ENCODE measurements at places on chromosomes 6 and 20.
A peak's percentile ranks its signal among the peaks of the same experiment; 100 is the strongest.

DNA sequence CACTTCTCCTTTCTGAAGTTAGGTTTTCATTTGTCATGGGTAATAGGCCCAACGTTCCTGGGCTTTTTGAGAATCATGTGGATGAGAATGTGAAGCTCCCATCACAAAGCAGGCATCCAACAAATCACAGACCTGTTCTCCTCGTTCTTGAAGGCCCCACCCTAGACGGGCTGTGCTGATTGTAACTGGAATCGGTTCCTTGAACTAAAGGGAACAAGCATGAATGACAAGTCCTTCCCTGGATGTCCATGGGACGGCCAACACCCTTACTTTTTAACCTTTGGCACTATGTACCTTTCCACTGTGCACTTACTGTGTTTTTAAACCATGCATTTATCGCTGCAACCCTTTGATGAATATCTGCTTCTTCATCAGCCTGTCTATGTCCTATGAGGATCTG, 438.2 kb downstream of the CD83 start:
- no peak for DNase-seq

DNA sequence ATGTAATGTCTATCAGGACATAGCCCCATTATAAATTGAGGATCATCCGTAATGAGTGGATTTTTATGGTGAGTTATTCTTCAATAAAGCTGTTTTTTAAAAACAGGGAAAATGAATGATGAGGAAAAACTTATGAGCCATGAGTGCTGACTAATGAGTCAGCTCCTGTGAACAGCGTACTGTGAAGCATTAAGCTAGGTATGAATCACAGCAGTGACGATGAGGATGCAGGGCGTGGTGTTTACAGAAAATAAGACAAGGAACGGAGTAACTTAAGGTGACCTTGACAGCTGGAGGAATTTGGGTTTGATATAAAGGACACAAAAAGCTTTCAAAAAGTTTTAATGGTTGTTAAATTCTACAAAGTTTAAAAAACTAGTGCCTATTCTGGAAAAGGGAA, 96.3 kb downstream of the FOXF2 start:
- DNase-seq: no peak

- no peak for DNase-seq
Measured at GRCh38 chr20:19991854-19992253, 25.3 kb upstream of the NAA20 start.

DNA sequence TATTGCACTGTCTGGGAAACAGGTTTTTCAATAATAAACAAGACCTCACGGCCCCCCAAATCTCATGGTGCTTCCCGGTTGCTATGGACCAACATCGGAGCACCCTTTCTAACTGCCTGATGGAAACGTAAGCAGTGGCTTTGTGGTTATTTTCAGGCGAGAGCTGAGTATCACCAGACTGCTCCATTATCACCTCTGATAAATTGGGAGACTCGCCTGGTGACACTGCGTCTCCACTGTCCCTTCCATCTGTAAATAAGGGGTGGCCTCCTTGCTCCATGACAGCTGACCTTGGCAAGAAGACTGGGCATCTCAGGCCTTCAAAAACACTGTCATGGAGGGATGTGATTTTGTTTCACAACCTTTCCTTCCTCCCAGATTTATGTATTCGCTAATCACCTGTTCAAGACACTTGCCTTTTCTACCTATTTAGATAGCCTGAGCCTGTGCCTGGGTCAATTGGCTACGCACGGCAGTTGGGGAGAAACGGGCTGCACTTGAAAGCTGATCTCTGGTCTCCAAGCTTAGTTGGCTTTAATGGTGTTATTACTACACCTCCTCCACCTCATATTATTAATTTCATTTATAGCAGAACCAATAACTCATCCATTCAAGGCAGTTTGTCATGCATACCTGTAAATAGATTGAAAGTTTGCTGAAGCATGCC, 17.7 kb upstream of the CDH4 start:
- no peak for DNase-seq

DNA sequence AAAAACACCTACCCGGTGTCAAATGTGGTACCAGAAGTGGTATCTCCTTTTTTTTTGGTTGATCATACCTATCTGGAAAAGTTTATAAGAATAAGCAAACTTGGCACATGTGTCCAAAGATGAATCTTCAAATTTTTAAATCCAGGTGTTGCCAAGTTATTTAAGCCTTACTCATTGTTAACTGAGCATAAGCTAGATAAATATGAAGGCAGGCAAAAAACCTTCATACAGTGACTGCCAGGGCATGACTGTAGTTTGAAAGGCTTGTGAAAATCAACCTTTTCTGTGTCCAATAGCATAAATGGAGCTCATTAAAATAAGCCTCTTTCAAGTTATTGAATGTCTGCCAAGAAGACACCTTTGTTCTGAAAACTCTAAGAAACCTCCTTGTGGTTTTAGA, 699.2 kb downstream of the DOK5 start:
- DNase-seq: no peak

DNA sequence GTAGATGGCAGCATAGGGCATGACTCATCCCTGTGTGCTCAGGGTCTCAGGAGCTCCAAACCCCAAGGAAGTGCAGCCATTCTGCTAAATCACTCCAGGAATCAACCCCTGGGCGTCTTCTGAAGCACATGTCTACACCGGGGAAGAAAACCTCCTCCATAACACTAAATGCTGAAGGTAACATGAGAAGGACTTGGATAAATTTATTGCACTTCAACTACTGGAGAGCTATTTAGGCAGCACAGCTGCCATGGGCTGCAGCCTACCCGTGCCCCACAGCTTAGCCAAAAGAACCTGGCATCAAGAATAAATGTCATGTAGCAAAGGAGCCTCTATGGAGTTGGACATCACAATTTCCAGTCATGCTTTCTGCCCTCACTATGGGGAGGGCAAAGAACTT, 152.4 kb upstream of the PROKR2 start:
- no peak for DNase-seq

- no peak for DNase-seq
Measured at GRCh38 chr20:43095034-43095433, 94.7 kb downstream of the PTPRT start.

GRCh38 chr6:867378-867777, 174.4 kb upstream of the EXOC2 start:
- DNase-seq: no peak

DNA sequence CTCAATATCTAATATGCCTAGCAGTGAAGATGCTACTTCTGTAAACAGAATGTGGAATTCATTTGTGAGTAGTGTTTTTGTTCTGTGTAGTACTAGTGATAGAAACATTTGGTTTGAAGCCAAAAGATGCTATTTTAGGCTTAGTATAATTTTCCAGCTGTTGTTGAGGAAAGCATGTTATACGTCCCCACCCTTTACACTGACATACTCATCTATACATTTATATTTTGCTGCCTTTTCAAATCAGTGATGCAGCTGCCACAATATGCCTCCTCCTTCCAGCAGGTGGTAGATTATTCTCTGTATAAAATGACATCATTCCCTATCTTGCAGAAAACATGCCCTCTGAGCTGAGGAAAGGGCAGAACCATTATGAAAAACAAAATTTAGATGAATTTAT, 1217.6 kb upstream of the GJE1 start:
- DNase-seq: no peak

- DNase-seq: no peak
Measured at GRCh38 chr6:42038163-42038562, 12.2 kb upstream of the TAF8 start.

GRCh38 chr20:45323731-45324130, 15.6 kb upstream of the MATN4 start:
- no peak for DNase-seq

- no peak for DNase-seq
Measured at GRCh38 chr20:51208162-51208561, 185.3 kb upstream of the KCNG1 start.

DNA sequence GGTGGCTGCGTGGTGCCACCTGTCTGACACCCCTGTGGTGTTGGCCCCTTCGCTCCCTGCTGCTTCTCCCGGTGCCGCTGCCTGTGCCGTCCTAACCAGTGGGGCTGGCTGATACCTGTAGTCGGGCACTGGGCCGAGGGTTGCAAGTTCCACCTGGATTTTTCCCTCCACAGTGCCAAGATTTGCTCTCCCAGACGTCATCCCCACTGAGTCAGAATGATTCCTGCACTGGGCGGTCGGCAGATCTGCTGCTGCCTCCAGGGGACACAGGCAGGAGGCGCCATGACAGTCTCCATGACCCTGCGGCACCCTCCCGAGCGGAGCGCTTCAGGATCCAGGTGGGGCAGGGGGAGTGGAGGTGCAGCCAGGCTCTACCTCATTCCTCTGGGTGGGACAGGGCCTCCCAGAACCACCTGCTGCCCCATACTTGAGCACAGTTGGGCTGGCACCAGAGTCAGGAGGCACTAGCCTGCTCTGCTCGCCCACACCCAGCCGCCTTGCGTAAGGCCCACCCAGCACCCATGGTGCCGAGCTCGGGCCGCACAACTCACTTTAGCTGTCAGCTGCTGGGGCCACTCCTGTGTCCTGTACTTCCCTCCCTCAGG, 60.2 kb downstream of the TCP11 start:
- no peak for DNase-seq

DNA sequence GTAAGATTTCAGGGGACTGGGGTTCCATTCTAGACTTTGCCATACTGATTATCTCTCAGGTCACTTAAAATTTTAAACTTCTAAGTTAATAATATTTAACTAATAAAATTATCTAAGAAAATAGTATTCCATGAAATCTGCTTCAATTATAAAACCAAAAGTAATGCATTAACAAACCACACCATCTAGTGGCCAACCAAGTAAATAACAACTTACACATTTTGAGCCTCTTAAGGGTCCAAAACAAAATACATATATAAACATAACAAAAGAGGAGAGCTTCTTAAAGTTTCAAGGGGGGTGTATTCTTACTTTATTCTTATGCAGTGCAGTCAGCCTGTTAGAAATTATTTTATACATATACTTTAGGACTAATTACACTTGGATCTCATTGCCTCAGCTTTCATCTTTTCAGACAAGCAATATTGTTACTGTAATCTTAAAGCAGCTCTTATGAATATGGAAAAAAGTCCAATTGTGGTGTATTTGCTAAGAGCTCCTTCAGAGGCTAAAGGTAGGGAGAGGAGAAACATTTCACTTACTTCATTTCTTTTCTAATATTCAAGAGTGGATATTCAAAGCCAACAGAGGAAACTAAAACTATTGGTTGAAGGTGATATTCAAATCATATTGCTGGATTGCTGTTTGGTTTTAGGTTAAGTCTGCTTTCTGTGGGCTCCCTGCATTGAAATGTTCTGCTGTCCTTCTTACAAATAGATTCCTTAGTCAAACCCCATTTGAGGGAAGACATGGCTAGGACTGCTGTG, 199.7 kb upstream of the SIM1 start:
- DNase-seq: no peak

- no peak for DNase-seq
Measured at GRCh38 chr20:20737158-20737557, 24.7 kb upstream of the RALGAPA2 start.

DNA sequence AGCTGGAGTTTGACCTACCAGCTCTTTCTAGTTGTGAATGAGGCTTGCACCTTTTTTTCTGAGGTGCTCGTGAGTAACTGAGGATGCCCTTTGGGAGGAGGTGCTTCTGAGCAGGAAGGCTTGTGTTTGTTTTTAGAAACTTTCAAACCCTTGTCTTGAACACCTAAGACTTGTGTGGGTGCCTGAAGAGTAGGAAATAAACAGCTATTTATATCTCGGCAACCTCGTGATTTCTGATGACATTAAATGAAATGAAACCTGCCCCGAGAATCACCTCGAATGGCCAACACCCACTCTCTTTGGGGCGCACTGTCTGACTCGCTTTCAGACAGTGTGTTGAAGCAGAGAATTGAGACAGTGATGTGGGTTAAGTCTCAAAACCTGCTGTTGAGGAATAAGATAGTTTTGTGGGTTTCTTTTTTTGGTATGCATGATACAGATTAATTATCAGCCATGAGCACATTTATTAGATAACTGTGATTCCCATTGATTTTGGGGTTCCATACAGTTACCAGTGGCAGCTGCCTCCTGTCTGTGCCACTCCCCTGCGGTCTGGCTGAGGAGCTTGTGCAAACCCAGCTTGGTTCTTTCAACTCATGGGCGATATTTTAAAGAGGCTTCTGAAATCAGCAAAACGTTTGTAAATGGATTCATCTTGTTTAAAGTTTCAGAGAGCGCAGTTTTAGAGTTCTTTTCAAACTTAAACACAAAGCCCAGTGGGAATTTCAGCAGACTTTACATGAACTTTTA, 8.4 kb downstream of the IRF4 start:
- DNase-seq: peak; percentile 62

DNA sequence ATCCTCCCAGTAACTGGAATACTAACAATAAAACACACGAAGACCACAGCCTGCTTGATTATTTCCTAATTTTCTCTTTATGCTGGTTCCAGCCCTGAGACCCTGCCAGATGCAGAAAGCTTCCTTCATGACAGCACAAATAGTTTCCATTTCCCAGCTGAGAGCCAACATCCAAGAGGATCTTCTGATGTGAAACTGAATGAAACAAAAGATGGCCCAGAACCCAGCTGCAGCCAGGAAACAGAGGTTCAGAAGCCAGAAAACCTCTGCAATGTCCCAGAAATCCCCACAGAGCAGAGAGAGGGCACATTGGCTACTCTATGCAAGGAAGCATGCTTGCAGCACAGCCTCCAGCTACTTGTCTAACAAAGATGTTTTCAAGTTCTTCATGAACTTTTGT, 61.8 kb upstream of the PLEKHG1 start:
- DNase-seq: no peak

DNA sequence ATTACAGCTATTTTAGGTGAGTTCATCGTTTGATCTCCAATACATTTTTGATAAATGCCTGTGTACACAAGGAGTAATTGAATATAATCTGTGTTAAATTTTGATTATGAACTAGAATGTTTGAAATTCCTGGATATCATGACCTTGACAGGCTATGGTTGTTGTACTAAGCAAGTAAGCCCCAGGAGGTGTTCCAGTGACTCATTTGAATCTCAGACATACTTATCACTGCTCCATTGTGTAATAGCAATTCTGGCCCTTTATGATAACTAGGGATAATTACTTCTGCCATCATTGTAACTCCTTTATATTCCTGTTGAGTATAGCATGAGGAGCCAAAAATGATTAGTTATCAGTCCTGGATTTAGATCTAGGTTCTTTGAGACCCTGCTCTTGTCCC, 1424.6 kb upstream of the ADGRB3 start:
- DNase-seq: no peak

DNA sequence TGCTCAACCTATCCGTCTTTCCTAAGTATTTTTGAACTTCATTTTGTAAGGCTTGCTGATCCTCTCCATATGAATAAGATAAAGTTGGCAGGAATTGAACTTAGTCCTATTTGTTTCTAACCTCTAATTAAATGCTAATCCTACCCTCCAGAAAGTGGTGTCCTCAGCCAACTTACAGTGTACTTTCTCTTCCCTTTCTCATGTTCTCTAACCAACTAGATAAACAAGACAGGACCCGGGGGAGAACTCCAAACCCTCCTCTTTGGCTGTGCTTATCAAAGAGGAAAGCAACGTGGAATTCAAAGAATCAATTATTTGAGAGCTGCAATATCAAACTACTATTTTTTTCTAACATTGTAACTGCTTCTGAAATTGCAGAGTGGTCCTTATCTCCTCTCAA, 56.5 kb upstream of the NRSN1 start:
- DNase-seq: no peak

GRCh38 chr20:44805979-44806620, 4.2 kb downstream of the RIMS4 start:
- no peak for DNase-seq

All from stimulated activated CD4-positive, alpha-beta T cell treated with anti-CD3 and anti-CD28 coated beads, Interleukin-4, amount 100 ng/mL, for 24 hours (primary cell).